Activated T-helper 1 cell treated with anti-CD3 and anti-CD28 coated beads, Interleukin-2, amount 50 U/mL, for 16 hours (primary cell): ENCODE measurements at places on chromosomes 16 and 17.

DNA sequence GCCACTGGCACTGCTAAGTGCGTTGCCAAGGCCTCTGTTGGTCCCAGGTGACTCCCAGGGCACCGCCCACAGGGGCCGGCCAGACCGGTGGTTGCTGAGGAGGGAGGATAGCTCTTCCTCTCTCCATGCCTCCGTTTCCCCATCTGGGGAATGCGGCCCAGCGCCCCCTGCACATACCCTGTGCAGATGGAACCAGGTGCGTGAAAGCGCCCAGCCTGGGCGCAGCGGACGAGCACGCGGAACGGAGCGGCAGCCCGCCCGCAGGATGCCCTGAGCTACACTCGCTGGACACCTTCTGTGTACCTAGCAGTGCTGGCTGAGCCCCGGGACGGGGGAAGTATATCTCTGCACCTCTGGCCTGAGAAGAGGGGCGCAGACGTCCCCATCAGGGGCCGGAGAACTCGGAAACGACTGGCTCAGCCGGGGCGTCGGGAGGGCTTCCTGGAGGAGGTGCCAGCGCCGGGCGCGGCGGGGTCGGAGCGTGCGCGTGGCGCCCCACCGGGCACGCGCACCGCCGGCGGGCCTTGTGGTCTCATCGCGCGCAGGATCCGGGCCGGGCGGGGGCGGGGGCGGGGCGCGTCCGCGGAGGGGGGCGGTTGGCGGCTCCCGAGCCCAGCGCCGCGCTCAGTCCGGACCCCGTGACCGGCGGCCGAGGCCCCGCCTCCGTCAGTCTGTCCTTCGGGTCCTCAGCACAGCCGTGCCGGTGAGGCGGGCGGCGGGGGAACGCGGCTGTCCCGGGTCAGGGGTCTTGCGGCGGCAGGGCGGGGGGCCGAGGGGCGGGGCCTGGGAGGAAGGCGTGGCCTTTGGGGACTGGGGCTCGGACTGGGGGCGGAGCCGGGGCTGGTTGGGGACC lies at the start of the genes CCDC78 and HAGHL:
Gene CCDC78, minus strand, starts transcription at position 6 of the 853 bp plus-strand sequence. CDS start 76 bp downstream, outside the sequence.
Gene HAGHL, plus strand, starts transcription at position 669 of the 853 bp plus-strand sequence. CDS start 404 bp downstream, outside the sequence.
- peak; percentile 29 for DNase-seq

DNA sequence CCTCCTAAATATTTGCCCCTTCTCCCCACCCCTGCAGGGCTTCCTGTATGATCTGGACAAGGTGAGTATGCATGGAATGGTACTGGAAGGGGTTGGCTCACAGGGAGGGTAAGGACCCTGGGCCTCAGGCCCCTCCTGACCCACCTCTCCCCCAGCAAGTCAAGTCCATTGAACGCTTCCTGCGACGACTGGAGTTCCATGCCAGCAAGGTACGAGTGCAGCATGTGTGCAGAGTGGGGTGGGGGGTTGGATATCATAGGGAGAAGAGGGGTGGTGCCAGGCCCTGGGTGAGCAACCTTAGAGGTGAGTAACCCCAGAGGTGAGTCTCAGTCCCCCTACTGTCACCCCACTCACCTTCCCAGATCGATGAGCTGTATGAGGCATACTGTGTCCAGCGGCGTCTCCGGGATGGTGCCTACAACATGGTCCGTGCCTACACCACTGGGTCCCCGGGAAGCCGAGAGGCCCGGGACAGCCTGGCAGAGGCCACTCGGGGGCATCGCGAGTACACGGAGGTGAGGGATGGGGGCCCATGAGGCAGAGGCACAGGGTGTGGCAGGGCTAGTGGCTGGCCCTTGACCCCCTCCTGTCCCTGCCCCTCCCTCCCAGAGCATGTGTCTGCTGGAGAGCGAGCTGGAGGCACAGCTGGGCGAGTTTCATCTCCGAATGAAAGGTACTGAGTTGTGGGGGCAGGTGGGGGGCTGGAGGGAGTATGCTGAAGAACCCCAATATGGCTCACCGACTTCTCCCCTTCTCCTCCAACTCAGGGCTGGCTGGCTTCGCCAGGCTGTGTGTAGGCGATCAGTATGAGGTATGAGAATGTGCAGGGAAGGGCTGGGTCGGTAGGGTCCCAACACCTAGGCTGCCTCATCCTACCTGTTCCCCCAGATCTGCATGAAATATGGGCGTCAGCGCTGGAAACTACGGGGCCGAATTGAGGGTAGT lies 11.3 kb downstream of the RIPOR1 start:
- DNase-seq, result no peak

DNA sequence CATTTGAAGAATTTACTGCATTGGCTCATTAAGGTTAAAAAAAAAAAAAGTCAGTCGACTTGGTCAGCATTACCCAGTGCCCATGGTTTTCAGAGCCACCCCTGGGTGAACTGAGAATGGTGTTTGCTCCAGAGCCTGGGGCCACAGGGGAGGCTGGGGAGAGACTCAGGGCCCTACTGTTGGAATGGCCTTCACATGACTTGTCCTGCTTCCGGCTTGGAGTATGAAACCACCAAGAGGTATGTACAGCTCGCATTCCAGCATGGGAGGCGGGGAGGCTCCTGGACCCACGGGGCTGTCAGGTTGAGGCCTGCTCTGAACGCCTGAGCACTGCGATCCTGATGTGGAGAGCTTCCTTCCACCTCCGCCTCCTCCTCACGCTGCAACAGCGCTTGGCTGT lies 36.8 kb downstream of the MSI2 start:
- no peak for DNase-seq

DNA sequence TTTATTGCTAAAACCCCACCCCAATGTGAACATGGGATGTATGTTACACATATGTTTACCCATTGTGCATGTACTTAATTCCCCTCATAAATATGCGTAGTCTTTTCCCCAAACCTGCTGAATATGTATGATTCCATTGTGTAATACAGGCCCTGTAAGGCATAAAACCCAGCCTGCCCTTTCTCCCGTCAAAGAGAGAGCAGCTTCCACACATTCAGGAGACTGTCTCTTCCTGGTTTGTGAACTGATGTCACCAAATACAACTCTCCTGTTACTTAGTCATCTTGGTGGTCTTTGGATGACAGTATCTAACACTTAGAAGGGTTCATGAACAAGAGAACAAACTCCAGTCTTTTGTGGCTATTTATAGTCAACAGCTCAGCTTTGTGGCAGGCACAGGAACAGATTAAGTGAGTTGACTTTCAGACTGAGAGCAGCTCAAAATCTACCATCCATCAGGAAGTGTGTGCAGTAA lies 24.7 kb upstream of the TMC7 start:
- no peak for DNase-seq

GRCh38 chr16:73047536-73048291 lies at the start of gene ZFHX3:
Gene ZFHX3, minus strand, starts transcription at chr16:73048128. Its CDS starts 87,983 bp downstream, at chr16:72960145.
- no peak for DNase-seq

GRCh38 chr16:49717689-49718088 lies 138.2 kb downstream of the ZNF423 start:
- no peak for DNase-seq

DNA sequence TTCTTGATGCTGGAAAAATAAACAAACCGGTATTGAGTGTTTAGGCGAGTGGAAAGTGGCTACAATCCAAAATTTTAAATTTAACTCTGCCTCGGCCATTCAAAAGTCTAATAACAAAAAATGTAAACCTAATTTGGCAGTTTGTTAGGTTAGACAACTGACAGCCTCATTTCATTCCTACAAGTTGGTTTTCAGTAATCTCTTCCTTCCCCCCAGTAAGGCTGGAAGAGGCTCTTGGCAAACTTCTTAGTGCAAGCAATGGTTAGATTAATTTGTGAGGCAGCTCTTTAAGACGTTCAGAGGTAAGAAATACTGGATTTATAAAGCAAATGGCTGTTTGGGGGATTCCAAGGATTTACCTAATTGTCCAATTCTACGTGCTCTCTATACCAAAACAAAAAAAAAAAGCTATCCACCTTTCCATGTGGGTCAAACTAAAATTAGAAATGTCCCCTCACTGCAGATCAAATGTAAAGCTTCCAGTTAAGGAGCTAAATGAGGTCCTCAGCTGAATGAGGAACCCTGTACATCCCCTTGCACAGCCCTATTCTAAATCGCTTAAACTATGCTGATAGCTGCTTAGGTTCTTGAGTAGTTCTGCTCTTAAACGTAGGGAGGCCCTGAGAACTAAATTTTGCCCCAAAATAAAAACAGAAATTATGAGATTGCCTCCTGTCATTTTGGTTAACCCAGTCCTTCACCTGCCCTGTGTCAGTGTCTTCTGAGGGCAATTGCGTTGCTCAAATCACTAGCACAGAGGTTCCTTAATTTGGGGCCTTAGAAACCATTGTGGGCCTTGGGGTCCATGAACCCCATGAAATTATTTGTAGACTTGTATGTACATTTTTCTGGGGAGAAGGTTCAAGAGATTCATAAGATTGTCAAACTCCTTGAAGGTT lies 2.9 kb downstream of the HEXIM1 start:
- DNase-seq, result no peak

DNA sequence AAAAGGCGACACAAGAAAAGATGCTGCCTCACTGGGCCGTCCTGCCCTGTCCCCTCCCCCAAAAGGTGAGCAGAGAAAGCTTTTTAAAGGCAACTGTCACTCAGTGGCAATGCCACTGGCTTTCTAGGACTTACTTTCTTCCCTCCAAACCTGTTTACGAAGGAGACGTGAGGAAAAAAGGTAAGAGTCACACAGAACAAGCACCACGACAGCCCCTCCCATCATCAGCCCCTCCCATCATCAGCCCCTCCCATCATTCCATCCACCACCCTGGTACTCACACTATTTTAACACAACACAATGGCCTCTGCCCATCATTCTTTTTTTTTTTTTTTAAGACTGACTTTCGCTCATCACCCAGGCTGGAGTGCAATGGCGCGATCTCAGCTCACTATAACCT lies 77.1 kb downstream of the NXN start:
- DNase-seq, result no peak

DNA sequence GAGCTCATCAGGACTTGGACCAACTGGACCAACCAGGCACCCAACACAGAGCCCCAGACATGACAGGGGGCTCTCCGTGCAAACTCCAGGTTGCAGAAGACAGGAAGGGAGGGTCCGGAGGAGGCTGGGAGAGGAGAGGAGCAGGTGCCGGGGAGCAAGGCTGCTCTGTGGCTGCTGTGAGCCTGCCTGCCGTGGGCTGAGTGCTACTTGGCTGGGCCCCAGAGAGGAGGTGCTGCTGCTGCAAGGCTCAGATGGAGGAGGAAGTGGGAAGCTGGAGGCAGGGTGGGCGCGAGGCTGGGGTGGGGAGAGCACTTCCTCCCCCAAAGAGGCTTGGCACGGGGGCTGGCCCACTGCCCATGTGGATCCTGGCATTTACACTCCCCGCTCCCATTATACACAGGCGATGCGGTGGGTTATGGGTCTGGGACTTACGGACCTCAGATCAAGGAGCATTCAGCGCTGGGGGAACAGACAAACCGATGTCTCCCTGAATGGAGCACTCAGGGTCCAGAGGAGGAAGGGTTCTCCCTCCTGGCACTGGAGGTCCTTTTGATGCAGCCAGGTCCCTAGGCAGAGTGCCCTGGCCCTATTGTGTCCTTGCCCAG lies 15.9 kb downstream of the EPOP start:
- DNase-seq, result no peak

GRCh38 chr17:17345686-17346427 lies 42.7 kb downstream of the NT5M start:
- no peak for DNase-seq

DNA sequence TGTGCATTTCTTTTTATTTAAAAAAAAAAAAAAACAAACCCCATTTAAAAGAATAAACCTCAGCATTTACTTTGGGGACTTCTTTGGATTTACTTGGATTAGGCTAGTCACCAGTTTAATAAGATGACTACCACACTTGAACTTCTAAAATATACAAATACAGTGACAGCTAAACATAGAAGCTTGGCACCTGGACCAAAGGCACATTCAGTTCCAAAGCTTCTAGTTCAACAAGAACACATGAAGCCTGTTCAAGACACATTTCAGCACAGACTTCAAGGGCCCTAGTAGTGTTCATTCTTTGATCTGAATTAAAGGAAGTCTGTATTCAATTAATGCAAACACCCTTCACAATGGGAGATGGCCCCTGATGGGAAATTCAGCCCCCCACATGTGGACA lies 11.6 kb upstream of the ROGDI start:
- no peak for DNase-seq

- no peak for DNase-seq
These were observed 98.6 kb upstream of the EEF2KMT start for GRCh38 chr16:5196204-5196603.
